ENCODE measurements at places on chromosomes 6 and 20. TPM values are rescaled to one million over a fixed set of nuclear protein-coding genes. Genes with fewer than 3 reads are reported as not detected.

Gene KHDC1L
- total RNA-seq, result not detected

Gene TGM2
- total RNA-seq, result not detected

DNA sequence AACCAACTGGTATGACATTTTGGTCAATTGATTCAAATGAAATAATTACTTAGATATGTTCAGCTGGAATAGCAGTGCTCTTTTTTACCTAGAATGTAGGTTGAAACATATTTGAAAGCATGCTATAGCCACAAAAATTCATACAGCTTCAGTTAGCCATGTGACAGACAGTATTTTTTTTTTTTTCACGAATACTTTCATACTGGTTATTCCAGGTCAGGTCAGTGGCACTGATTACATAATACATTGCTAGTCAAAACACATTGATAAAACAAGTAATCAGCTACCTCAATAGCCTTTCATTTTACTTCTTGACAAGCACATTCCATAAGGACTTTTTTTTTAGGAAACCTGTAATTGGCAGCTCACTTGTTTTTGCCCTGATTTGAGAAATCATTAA, 222.6 kb downstream of the EYA4 start:
- DNase-seq, result no peak
- no peak overlapping the region for H3K27ac ChIP-seq
- no peaks in the 10 kb centered on the region for H3K4me1 ChIP-seq
- H3K4me3 ChIP-seq, result no peak overlapping the region
- H3K36me3 ChIP-seq, result no peaks in the 10 kb centered on the region
- H3K27me3 ChIP-seq, result no peaks in the 10 kb centered on the region

GRCh38 chr6:3721810-3722621, 29.5 kb downstream of the PXDC1 start:
- H3K27me3 ChIP-seq, result peaks cover 11% of the 10 kb centered on the region
- H3K36me3 ChIP-seq, result no peaks in the 10 kb centered on the region
- H3K27ac ChIP-seq, result no peak overlapping the region
- no peaks in the 10 kb centered on the region for H3K4me1 ChIP-seq

DNA sequence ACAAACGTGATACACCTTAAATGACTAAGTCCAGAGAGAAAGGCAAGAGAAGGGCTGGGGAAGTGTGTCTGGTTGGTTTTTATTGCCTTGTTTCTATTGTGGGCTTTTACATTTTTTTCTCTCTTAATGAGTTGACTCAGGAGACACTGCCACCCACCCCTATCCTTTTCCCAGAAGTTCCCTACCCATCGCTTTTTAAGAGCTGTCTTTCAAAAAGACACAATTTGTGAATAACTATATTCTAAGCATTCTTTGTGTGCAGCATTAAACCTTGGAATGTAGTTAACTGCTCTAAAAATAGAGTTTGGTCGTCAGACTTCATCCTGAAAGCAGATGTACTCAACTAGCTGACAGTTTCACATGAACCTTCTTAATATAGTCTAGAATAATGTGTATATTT, 174.9 kb downstream of the ISM1 start:
- no peak overlapping the region for H3K27ac ChIP-seq
- no peaks in the 10 kb centered on the region for H3K27me3 ChIP-seq
- H3K4me1 ChIP-seq, result no peaks in the 10 kb centered on the region
- no peak overlapping the region for H3K4me3 ChIP-seq
- DNase-seq, result no peak
- H3K36me3 ChIP-seq, result no peaks in the 10 kb centered on the region
